Left renal cortex interstitium (tissue), 4 donors: ENCODE measurements at places on chromosomes 6 and 20. TPM values are rescaled to one million over a fixed set of nuclear protein-coding genes. Genes with fewer than 3 reads are reported as not detected.

Gene ELOVL4
- polyA plus RNA-seq, result 3.6 TPM

DNA sequence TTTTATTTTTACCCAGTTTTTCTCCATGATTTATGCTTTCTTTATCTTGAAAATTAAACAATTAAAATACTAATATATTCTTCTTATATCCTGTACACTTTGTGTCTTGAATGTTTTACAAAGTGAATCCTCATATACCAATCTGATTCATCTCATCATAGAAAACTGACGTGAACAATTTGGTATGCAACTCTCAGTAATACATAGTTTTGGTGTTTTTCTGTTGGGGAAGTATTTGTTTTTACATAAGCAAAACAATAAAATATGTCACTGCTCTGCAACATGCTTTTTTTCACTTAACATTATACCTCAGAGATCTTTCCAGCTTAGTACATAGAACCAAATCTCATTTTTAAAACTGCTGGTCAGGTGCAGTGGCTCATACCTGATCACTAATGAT lies 14.7 kb downstream of the DNAAF9 start:
- DNase-seq, result no peak

Gene PTPN1
- 33.6 TPM for polyA plus RNA-seq

DNA sequence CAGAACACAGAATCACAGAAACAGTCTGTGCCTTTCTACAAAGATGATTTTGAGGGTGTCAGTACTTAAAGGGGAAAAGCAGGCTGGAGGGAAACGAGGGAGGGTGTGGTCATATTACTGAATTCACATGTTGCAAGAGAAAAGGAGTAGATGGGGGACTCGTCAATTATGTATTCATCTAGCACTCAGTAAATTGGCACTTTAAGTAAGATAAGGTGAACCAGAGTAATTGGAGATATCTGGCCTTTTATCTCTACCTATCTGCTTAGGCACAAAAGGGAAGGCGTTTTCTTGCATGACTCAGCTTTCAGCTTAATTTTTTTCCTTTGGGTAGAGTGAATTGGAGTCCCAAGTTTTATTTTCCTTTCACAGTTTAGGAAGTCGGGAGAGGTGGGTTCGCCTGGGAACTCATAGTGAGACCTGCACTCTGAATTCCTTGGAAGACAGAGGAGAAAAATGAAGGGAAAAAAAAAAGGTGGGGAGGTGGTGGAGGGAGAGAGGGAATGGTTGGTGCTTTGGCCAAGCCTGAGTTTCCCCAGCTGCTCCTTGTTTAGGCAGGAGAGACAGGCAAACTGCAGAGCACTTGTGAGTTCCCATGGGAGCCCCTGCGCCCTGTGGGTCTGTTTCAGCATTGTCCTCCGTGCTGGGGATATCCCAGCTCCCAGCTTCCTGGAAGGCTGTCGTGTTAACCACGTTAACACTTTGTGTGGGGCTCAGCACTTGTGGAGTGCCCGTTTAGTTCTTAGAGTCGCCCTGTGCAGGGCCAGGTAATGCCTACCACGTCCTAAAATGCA lies 19.7 kb upstream of the GTSF1L start:
- DNase-seq, result no peak

GRCh38 chr6:141594874-141595273 lies 537.9 kb upstream of the GJE1 start:
- no peak for DNase-seq

DNA sequence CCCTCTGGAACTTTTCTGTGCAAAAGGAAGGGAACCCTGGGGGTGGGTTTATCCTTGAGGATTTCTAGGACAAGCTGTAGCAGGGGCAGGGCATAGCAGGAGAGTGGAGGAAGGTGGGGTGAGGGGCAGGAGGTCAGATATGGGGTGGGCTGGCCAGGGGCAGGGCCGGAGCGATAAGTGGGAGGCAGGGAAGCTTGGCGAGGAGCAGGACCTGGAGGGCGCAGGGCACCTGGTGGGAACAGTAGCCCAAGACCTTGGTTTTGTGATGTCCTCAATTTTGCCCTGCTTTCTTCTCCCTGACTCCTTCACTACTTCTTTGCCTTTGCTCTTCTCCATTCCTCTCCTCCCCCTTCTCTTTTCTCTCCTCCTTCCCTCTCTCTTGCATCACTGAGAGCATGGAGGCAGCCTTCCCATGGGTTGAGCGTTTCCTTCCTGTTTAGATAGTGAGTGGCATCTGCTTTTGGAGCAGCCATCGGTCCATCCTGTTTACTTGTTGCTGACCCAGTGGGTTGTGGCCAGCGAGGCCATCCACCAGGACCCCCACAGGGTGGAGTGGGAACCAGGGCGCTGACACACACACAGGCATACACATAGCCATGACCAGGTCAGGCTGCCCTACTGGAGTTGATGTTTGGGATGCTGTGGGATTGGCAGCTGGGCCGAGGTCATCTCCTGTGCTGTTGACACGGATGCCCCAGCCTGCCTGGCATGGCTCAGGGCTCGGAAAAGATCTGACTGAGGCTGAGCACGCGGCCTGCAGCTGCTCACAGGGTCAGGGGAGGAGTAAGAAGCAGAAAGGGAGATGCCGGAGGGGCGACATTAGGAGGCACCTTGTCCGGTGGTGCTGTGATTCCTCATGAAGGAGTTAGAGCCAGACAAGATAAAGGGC lies 121.0 kb upstream of the RNF24 start:
- no peak for DNase-seq

Gene ZNF184
- polyA plus RNA-seq, result 20.4 TPM

Gene OTOR
- 0.11 TPM for polyA plus RNA-seq

GRCh38 chr6:139271056-139271455 lies 20.7 kb downstream of the TXLNB start:
- DNase-seq, result no peak

- DNase-seq, result peak; percentile 59
These were observed 6.1 kb upstream of the HSPA1B start for GRCh38 chr6:31821301-31822035.

Gene EDN1
- polyA plus RNA-seq, result 4.1 TPM

DNA sequence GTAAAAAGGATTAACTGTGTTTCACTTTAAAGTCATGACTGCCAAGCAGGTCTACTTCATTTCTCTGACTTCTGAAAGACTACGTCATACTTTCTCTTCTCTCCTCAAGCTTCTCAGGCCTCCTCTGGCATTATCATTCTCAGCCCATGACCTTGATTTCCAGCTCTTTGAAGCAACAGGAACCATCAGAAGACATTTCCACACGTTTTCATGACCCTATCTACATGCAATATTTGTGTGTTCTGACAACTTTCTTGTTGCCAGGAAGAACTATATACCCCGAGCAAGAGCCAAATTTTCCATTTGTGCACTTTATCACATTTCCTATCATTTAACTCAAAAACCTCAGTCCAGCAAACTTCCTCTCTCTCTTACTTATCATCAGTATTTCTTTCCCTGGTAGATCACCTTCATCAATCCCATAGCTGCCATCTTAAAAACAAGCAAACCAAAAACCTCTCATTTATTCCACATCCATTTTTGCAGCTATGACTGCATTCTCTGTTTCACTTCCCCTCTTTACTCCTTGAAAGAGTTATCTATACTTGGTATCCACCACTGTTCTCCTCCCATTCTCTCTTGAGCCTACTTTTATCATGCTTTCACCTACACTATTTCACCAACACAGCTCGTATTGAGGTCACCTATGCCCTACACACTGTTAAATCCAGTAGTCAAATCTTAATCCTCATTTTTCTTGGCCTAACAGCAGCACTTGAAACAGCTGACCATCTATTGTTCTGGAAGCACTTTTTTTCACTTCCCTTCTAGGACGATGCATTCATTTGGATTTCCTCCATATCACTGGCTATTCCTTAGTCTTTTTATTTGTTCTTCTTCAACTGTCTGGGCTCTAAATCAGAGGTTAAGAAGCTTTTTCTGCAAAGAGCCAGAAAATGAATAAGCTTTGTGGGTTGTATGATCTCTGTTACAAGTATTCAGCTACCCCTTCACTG lies 47.1 kb downstream of the STX7 start:
- no peak for DNase-seq

GRCh38 chr6:148423133-148423532 lies 80.5 kb downstream of the SASH1 start:
- no peak for DNase-seq

GRCh38 chr20:47317127-47317895 lies 39.2 kb downstream of the ZMYND8 start:
- no peak for DNase-seq

DNA sequence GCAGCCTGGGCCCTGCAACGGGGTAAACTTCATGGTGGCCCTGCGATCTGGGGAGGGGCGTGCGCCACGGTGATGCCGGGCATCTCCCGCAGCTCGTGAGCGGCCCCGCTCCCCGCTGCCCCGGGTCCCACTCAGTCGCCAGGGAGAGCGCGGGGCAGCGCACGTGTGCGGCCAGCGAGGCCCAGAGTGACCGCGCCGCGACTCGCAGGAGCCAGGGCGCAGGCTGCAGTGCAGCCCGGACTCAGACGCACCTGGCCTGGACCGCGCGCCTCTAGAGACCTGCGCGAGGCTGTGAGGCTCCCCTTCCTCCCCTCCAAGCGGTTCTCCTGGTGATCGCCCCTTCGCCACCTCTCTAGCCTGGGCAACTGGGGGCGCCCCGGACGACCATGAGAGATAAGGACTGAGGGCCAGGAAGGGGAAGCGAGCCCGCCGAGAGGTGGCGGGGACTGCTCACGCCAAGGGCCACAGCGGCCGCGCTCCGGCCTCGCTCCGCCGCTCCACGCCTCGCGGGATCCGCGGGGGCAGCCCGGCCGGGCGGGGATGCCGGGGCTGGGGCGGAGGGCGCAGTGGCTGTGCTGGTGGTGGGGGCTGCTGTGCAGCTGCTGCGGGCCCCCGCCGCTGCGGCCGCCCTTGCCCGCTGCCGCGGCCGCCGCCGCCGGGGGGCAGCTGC lies 652 bp downstream of the BMP6 start:
- DNase-seq, result no peak

Gene MCM8
- 13.3 TPM for polyA plus RNA-seq

Gene BMP6
- polyA plus RNA-seq, result 6.9 TPM

DNA sequence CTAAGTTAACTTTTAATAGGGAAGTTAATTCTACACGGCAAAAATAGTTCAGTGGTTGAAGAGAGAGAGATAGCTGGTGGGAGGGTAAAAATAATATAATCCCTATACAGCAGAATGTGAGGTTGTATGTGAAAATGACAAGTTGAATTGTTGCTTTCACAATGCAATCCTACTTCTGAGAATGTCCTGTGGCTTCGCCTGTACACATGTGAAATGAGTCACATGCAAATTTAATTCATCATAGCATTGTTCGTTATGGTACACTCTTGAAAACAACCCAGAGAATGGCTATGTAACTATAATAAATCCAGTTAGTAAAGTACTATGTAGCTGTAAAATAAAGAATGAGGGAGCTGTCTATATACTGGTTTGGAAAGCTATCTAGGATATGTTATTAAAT lies 46.0 kb upstream of the HINT3 start:
- DNase-seq, result no peak

DNA sequence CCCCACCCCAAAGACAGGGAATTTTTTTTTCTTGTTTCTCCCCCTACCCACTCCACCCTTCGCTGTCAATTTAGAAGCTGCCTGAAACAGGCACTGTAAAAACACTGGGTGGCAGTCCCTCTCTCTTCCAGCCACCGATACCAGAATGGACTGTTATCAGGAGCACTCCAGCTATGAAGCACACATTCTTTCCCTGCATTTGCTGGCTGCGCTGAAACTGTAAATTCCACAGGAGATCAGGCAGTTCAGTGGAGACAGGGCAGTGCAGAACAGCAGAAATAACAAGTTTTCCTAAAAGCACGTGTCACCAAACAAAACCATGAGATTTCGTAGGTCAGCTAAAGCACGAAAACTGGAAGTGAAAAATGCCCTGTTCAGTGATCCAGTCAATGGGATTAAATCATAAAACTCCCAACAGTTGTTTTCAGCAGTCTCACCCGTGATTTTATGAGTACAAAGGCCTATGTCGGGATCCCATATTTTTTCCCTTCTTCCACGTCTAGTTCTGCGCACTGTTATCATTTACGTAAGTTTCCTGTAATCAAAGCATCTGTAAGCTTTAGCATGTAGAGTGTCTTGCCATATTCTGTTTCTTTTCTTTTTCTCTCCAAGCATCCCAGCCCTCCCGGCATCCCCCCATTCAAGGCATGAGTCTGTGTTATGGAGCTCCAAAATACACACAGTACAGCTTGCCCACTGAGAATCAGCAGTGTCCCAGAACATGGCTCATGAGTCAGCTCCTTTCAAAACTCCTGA lies 359.9 kb upstream of the EPHA7 start:
- no peak for DNase-seq

DNA sequence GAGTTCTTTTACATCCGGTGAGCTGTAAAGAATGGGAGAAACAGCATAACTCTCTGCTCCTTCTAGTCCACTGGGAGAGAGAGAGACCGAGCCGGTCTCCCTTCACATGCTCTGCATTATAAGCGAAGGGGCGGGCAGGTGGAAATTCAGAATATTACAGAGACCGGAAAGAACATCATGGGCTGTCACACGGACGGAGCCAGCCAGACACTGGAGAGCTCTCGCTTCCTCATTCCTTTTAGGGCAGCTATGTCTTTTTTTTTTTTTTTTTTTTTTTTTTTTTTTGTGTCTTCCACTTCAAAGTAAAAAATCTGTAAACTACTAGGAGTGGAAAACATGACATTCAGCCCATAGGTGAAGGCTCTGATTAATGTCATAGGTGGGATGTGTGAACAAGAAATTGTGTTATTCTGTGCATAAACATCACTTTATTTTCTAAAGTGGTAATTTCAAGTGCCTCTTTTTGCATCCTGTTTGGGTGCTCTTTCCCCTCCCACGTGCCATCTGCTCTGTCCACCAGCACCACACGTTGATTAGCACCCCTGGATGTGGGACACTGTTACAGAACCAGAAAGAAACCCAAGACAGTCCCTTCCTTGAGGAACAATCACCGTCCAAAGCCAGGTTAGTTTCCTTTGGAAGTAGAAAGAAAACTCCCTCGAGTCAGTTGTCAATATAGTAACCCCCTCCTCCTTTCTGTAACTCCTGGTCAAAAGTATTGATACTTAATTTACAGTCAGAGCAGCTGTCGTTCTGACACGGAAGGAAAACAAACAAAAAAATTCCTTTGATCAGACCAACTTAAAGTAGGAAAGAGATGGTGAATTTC lies at the start of gene TAGAP:
Gene TAGAP (minus strand): TSS at position 93 of the 829 bp plus-strand sequence. CDS start 845 bp downstream, outside the sequence.
- DNase-seq, result no peak

DNA sequence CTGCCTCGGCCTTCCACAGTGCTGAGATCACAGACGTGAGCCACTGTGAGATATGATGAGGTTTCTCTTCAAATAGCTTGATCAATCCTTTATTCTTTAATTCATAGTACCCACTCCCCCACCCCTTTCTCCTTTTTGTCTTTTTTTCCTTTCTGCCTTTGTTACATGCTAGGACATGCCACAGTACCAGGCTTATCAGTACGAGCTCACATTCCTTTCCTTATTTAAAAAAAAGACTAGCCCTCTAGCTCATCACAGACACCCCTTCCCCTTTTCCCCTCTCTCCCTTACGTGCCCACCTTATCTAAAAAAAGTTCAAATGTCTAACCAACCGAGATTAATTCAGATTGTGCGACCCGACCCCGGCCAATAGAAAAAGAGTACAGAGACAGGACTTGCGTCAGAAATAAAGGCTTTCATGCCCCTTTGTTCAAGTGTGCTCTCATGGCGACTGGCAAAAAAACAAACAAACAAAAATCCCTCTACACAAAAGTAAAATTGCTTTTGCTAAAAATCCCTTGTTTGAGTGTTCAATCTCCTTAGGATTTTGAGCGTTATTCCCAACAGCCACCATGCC lies 49.2 kb downstream of the MRAP2 start:
- no peak for DNase-seq
